ENCODE measurements at places on chromosomes 4 and X. TPM values are rescaled to one million over a fixed set of nuclear protein-coding genes. Genes with fewer than 3 reads are reported as not detected.

The VCX gene
- total RNA-seq, result not detected

The SSX2 gene
- not detected for total RNA-seq

The AMER1 gene
- 3.0 TPM for total RNA-seq

The FAM241A gene
- total RNA-seq, result 4.8 TPM

The SEC31A gene
- 117 TPM for total RNA-seq

The NLGN4X gene
- 0.18 TPM for total RNA-seq

The ADGRG4 gene
- 0.12 TPM for total RNA-seq

The L1CAM gene
- total RNA-seq, result 1.5 TPM

The LCORL gene
- total RNA-seq, result 7.3 TPM

The HMGB3 gene
- total RNA-seq, result 14.1 TPM

The RPA4 gene
- 0.37 TPM for total RNA-seq

The IL3RA gene
- 6.2 TPM for total RNA-seq

The RAB41 gene
- not detected for total RNA-seq

The JCHAIN gene
- 0.50 TPM for total RNA-seq

The DCHS2 gene
- 0.20 TPM for total RNA-seq

The SHROOM2 gene
- 0.11 TPM for total RNA-seq

The CHIC2 gene
- total RNA-seq, result 8.6 TPM

The BTC gene
- 0.12 TPM for total RNA-seq

The PHKA1 gene
- total RNA-seq, result 39.4 TPM

The TCP11X2 gene
- total RNA-seq, result not detected

The FAAH2 gene
- total RNA-seq, result not detected

The ARHGEF6 gene
- total RNA-seq, result 70.5 TPM

The ETDB gene
- not detected for total RNA-seq

The ODAM gene
- not detected for total RNA-seq

The EDA2R gene
- 0.54 TPM for total RNA-seq

The FDCSP gene
- not detected for total RNA-seq

The SEPSECS gene
- total RNA-seq, result 4.5 TPM

The TEX13B gene
- not detected for total RNA-seq

The KLHL4 gene
- 0.25 TPM for total RNA-seq

The GABRG1 gene
- total RNA-seq, result not detected

The HDX gene
- 0.86 TPM for total RNA-seq

The SEL1L3 gene
- 2.4 TPM for total RNA-seq

Data from psoas muscle (tissue), 8 donors.